T-helper 9 cell (primary cell): ENCODE measurements at places on chromosomes 11 and 22.

DNA sequence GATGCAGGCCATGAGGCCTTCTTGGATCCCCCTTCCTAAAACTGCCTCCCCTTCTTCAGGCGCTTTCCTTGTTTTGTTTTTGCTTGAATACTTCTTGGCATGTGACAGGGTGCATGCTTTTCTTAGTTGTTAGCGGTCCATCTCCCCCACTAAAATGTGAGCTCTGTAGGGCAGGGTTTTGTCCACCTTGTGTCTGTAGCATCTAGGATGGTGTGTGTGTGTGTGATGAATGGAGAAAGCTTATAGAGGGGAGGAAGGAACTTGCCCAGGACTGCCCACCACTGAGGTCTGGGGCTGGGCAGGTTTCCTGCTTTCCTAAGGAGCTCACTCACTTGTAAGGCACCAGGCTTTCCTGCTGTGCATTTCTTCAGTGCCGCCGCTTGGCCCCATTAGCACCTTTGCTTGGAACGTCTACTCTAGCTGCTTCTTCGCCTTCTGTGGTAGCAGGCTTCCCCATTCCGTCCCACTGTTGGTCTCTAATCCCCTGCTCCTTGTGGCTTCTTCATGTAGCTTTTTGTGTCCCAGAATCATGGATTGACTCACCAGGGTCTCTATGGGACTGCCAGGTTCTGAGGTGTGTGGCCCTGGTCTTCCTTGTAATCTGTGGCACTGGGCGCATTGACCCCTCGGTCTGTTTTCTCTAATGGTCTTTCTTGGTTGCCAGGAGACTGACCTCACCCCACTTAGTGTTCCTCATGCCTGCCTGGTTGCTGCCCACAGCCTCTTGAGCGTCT is 3.3 kb downstream of the DGCR8 start:
- DNase-seq: no peak

- DNase-seq: no peak
These were observed 25.7 kb downstream of the OSBP2 start for GRCh38 chr22:30720263-30720837.

DNA sequence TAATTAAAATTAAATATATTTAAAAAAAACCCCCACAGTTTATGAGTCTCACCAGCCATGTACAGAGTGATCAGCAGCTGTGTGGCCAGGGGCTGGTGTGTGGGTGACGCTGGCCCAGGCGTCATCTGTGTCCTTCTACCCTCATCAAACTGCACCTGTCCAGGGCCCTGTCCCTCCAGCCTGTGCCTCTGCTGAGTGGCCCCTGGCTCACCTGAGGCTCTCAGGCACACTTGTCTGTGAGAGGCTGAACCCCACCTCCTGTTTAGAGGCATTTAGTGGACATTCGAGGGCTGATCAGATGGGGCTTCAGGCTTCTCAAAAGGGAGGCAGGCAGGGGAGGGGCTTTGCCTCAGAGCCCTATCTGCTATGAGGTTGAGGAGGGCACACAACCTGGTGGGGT is 29.9 kb upstream of the SMIM38 start:
- no peak for DNase-seq

- DNase-seq: no peak
These were observed 104.7 kb upstream of the GUCY1A2 start for GRCh38 chr11:107123022-107123421.

GRCh38 chr22:23772315-23772648 is 367 bp upstream of the MMP11 start:
- DNase-seq: no peak

DNA sequence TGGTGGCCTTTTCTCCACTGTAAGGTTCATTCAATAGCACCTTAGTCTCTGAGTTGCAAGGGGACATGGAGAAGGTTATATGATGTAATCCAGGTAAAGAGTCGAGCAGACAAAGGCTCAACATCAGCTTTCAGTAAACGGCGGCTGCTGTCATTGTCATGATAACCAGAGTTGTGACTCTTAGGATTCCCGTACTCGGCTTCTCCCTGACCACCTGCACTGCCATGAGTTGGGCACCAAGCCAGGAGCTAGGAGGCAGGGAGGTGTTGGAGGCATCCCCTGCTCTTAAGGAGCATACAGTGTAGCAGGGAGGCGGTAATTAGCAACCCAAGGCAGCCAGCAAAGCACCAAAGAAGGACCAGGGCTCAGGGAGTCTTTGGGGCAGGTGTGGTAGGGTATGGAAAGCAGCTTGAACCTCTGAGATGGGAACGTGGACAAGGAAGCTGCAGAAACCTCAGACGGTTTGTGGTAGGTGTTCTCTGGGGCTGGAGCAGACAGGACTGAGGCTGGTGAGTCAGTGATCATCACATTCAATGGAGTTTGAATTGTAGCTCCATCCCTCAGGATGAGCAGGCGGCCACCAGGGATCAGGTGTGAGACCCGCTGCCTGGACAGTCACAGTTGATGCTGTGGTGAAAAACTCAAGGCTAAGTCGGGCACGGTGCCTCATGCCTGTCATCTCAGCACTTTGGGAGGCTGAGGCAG is 31.7 kb downstream of the LIF start:
- DNase-seq: no peak

GRCh38 chr22:35621451-35621850 is 4.3 kb upstream of the MB start:
- no peak for DNase-seq

- DNase-seq: no peak
These were observed 309.1 kb downstream of the SWAP70 start for GRCh38 chr11:9972989-9973388.

GRCh38 chr11:113184498-113184897 is 129.9 kb upstream of the TTC12 start:
- DNase-seq: no peak

- no peak for DNase-seq
These were observed 35.6 kb downstream of the RTL6 start for GRCh38 chr22:44462246-44463010.

GRCh38 chr11:76415073-76415472 is 29.7 kb upstream of the EMSY start:
- no peak for DNase-seq

GRCh38 chr11:74532501-74533246 is 39.1 kb upstream of the LIPT2 start:
- DNase-seq: no peak

GRCh38 chr11:122709039-122709760 is 53.7 kb downstream of the UBASH3B start:
- DNase-seq: no peak

DNA sequence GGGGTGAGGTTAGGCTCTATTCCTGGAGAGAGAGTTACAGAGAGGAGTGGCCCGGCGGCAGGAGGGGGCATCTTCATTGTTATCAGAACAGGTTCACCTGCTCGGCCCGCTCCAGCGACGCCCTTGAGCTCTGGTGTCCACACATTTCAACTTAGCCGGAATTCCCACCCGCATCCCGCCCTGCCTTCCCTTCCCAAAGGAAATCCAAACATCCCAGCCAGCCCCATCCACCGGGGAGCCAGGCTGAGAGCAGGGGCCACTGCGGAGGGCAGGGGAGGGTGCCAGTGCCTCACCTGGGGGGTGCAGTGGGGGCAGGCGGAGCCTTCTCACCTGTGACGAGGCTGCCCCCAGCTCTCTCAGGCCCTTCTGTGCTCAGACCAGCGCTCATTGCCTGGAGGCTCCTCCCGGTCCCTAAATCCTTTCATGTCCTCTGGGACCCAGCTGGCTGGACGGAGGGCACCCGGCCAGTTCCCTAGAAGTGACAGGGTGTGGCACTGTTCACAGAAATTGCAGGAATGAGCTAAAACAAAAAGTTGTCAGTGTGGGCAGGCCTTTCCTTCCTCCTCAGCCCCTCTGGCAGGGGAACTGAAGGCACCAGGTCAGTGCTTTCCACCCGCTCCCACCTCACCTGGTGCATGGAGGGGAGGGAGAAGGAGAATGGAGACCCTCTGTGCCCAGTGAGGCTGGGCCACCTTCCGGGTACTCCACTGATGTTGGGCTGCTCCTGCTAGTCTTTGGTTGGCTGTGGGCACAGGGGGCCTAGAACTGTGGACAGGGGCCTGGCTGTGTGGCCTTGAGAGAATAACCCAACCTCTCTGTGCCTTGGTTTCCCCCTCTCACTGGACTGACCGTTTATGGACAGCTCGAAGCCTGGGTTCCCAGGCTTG is 2.2 kb upstream of the MRGPRG start:
- DNase-seq: no peak

DNA sequence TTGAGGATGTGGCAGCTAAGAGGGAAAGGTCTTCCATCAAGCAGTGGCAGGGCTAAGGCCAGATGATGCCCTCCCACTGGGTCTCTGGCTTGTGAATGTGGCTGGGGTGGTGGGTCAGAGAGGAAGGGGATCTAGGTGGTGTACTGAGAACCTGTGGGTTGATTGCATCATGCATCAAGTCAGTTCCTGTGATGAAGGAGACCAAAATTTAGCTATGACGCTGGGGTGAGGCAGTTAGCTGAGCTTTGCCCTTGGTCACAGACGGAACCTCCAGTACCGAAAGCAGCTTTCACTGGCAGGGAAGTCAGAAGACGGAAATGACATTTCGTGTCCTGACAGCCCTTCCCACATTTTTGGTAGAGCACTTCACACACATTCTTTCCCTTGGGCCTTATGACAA is 20.7 kb downstream of the ATG16L2 start:
- DNase-seq: no peak

DNA sequence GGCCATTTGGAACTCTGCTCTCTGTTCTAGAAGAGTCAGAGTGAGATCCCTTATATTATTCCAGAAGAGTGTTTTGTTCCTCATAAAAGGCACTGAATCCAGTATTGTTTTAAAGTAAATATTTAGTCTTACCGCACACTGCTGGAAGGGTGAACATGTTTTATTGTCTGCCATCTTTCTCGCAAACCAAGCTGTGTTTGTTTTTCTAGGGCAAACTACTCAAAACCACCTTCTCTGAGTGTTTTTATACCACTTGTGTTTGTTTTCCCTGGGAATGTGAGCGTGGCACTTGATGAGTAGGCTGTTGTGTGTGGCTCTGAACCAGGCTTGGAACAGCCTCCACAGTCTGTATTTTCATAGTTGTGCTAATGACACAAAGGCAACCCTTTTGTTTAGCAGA is 89.8 kb downstream of the DBX1 start:
- no peak for DNase-seq
